Sciatic nerve (tissue), 2 donors: ENCODE measurements at places on chromosomes 4 and X. TPM values are rescaled to one million over a fixed set of nuclear protein-coding genes. Genes with fewer than 3 reads are reported as not detected.

- DNase-seq, result no peak
These were observed 41.4 kb upstream of the NDST4 start for GRCh38 chr4:115154826-115155225.

INPP4B gene
- total RNA-seq, result 21.5 TPM

- DNase-seq, result peak; percentile 42
These were observed 25.5 kb downstream of the HMX1 start for GRCh38 chr4:8846046-8846720.

MED12 gene
- 65.1 TPM for total RNA-seq

NELFA gene
- total RNA-seq, result 27.2 TPM

GRCh38 chr4:144645631-144646522 lies at the start of gene HHIP:
Gene HHIP (plus strand): TSS chr4:144646156. CDS start chr4:144646676, 520 bp downstream.
- DNase-seq, result peak; percentile 78

IL9R gene
- not detected for total RNA-seq

GRCh38 chr4:40888933-40889332 lies 139.2 kb downstream of the NSUN7 start:
- DNase-seq, result no peak

GRCh38 chrX:123854329-123854728 lies 5.5 kb upstream of the XIAP start:
- DNase-seq, result no peak

GRCh38 chrX:12975991-12976558 lies 1.2 kb downstream of the TMSB4X start:
- DNase-seq, result peak; percentile 67

- no peak for DNase-seq
These were observed 342.3 kb downstream of the ZNF674 start for GRCh38 chrX:46202733-46203514.

DNA sequence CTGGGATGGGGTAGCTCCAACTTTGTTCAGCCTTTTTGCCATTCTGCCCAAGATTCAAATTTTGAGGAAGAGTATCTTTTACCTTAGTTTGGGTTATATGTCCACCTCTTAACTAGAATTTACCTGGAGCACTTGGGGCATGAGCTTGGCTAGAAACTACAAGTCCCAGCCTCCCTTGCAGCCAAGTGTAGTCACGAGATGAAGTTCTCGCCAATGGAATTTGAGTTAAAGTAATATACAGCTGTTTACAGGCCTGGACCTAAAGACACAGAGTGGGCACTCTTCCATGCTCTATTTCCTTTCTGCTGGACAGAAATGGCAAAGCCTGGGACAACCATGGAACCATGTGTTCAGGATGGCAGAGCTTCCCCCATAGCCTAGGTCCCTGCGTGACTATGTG lies 233.6 kb upstream of the GATB start:
- DNase-seq, result no peak

- no peak for DNase-seq
These were observed 34.5 kb downstream of the EDNRA start for GRCh38 chr4:147515220-147515936.

GRCh38 chr4:2827071-2827873 lies 16.4 kb upstream of the ADD1 start:
- peak; percentile 50 for DNase-seq

DNA sequence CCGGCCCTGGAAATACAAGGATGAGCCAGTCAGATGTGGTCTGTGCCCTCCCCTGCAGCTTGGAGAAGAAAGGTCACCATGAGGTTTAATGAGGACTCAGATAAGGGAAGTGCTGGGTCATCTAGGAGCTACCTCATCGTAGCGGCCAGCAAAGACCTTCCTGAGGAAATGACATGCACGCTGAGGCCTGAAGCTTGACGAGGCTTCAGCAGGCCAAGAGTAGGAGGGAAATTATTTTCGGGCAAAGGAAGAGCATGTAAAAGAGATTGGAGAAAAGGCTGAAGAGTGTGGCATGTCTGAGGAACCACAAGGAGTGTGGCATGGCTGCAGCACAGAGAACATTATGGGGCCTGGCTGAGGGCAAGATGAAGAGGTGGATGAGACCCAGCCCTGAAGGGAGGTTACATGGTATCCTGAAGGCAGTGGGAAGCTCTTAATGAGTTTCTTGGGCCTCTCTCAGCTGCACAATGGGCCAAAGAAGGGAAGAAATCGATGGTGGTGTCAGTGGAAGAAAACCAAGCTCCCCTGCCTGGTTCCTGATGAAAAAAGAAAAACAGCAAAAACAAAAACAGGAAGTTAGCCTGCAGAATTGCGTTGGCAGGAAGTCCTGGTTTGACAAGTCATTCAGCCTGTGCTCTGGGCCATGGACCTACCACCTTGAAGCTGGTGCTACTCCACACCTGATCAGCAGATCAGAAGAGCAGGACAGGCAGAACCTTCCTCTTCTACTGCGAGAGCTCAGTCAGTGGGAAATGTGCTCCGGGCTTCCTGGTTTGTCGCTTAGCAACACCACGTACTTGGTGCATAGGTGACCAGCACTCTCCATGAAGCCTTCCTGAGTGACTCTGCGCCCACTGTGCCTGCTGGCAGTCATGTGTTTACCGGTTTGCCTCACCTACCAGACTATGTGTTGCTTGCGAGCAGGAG lies 134.5 kb upstream of the KLF3 start:
- no peak for DNase-seq

- no peak for DNase-seq
These were observed 6.2 kb upstream of the CXCL13 start for GRCh38 chr4:77599378-77599777.

DNA sequence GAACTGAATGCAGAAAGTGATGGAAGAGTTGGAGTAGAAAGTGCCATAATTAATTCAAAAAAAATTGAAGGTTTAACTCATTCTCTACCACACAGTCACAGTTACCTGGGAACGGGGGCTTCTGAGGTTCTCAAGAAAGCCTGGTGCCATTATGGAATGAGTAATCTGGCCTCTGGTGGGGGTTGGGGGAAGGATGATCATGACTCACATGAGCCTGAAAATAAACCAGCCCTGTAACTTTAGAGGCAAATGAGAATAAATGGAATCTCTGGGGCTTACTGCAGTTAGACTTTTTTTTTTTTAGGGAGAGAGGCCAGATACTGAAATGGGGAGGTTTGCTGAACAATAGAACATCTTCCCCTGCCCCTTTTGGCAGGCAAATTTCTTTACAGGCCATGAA lies 55.3 kb downstream of the SOD3 start:
- no peak for DNase-seq

PPP4R3C gene
- total RNA-seq, result not detected
